ENCODE measurements at places on chromosomes 12 and 14.

DNA sequence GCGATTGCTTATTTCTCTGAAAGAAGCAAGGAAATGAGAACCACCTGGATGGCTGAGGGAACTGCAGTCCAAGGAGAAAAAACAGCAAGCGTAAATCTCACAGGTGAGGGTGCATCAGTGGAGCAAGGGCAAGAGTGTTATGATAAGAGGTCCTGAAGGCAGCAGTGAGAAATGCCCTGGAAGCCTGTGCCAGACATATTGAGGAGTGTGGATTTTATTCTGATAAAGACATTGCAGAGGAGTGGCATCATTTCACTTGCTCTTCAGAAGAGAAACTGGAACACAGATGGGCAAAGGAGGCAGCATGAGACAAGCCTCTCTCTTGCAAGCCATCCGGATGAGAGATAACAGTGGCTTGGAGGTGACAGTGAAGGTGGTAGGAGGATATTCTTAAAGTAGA, 78.5 kb downstream of the PDE3A start:
- no peak overlapping the region for H3K27ac ChIP-seq
- no peaks in the 10 kb centered on the region for H3K27me3 ChIP-seq
- H3K36me3 ChIP-seq: no peaks in the 10 kb centered on the region

- no peak overlapping the region for H3K4me3 ChIP-seq
- H3K27ac ChIP-seq: no peak overlapping the region
- peaks cover 8% of the 10 kb centered on the region for H3K36me3 ChIP-seq
- no peaks in the 10 kb centered on the region for H3K27me3 ChIP-seq
- peaks cover 32% of the 10 kb centered on the region for H3K4me1 ChIP-seq
Observed at GRCh38 chr14:92033906-92034687, 5.8 kb downstream of the TRIP11 start.

DNA sequence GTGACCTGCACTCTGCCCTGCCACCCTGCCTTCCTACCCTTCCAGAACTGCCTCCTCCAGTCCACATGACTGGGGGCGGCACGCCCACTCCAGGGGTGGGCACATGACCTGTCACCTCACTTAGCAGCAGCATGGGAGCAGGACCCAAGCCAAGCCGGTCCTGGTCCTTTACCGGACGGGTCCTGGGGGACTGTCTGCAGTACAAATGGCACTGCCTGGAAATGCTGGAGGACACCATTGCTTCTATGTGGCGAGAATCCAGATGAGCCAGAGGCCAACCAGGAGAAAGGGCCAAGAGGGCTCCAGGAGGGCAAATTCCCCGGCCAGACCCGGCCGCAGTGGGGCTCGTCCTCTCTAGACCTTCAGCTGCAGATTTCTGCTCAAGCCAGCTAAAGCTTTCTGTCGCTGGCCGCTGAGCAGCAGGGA, 33.1 kb downstream of the ITPK1 start:
- H3K4me3 ChIP-seq: no peak overlapping the region
- H3K36me3 ChIP-seq: no peaks in the 10 kb centered on the region
- H3K27ac ChIP-seq: no peak overlapping the region
- no peak for DNase-seq
- no peaks in the 10 kb centered on the region for H3K27me3 ChIP-seq
- H3K4me1 ChIP-seq: peaks cover 22% of the 10 kb centered on the region

DNA sequence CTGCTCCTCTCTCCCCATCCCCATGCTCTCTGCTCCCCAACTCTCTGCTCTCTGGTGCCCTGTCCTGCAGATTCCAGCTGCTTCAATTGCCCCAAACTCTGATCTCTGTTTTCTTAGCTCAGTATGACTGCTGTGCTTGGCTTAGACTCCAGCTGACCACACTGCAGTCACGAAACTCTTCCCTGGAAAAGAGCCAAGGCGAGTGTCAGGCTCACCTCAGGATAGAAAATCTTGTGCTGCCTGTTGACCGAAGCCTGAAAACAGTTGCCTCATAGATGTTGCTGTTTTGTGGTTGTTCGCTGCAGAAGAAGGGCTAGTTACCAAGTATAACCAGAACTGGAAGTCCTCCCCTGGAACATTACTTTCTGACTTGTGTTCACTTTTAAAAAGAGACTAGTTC, 6.7 kb upstream of the STON2 start:
- H3K4me3 ChIP-seq: no peak overlapping the region
- peaks cover 5% of the 10 kb centered on the region for H3K27me3 ChIP-seq
- no peaks in the 10 kb centered on the region for H3K36me3 ChIP-seq
- H3K27ac ChIP-seq: no peak overlapping the region
- DNase-seq: no peak

DNA sequence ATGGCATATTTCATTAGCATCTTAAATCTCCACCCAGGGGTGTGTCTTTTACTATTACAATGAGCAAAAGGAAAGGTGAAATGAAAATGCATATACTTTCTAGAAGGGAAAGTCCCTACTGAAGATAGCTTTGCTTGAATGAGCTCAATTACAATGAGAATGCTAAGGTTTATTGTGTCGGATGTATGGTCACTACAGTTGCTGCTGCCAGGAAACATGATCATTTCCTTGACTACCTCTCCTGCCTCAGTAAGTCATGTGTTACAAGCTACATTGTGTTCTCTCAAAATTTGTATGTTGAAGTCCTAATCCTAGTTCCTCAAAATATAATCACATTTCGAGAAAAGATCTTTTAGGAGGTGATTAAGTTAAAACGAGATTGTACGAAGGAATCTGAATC, 322.2 kb downstream of the MDGA2 start:
- no peaks in the 10 kb centered on the region for H3K36me3 ChIP-seq
- H3K4me3 ChIP-seq: no peak overlapping the region
- H3K27me3 ChIP-seq: no peaks in the 10 kb centered on the region

- peaks cover 2% of the 10 kb centered on the region for H3K27me3 ChIP-seq
- H3K4me1 ChIP-seq: no peaks in the 10 kb centered on the region
- no peak for DNase-seq
- H3K36me3 ChIP-seq: no peaks in the 10 kb centered on the region
- no peak overlapping the region for H3K27ac ChIP-seq
- H3K4me3 ChIP-seq: no peak overlapping the region
Observed at GRCh38 chr12:5514016-5514415, 82.1 kb downstream of the NTF3 start.

DNA sequence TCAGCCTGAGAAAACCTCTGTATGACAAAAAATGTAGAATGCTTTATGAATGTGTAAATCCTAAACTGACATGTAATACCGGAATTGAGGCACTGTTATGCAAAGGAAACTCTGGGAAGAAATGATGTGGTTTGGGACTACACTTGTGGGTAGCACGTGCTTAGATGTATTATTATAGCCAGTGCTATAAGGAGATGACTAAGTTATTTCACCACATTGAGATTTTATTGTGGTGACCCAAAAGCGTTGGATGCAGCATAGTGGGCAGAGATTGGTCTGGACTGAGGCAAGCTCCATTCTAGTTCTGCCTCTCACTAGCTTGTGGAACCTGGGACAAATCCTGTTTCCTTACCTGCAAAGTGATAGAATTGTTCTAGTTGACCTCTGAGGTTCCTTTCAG, 172.2 kb downstream of the SNAPC1 start:
- DNase-seq: no peak
- no peaks in the 10 kb centered on the region for H3K4me1 ChIP-seq
- H3K27me3 ChIP-seq: peaks cover 8% of the 10 kb centered on the region
- H3K36me3 ChIP-seq: no peaks in the 10 kb centered on the region
- H3K27ac ChIP-seq: no peak overlapping the region

- peaks cover 9% of the 10 kb centered on the region for H3K27me3 ChIP-seq
- H3K4me1 ChIP-seq: no peaks in the 10 kb centered on the region
- H3K36me3 ChIP-seq: no peaks in the 10 kb centered on the region
- H3K4me3 ChIP-seq: no peak overlapping the region
Observed at GRCh38 chr14:37903343-37904191, 304.1 kb upstream of the SSTR1 start.

DNA sequence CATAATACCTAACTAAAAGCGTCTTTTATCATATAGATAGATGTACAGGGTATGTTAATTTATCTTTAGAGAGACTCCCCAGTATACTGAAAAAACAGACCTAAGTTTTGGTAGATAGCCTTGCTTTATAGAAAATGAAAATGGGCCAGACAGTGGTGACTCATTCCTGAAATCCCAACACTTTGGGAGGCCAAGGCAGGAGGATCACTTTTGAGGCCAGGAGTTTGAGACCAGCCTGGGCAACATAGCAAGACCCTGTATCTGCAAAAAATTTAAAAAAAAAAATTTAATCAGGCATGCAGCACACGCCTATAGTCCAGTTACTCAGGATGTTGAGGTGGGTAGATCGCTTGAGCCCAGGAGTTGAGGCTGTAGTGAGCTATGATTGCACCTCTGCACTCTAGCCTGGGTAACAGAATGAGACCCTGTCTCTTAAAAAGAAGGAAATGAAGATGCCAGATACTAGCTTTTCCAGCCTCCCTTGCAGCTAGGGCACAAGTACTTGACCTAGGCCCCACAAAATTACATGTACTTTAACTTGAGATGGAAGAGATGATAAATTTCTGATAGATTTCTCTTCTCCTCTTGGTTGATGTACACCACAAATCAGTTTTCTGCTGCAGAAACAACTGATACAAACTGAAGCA, 17.1 kb downstream of the RAP1B start:
- peaks cover 63% of the 10 kb centered on the region for H3K36me3 ChIP-seq
- H3K27ac ChIP-seq: no peak overlapping the region
- DNase-seq: no peak
- H3K4me1 ChIP-seq: peaks cover 72% of the 10 kb centered on the region
- no peaks in the 10 kb centered on the region for H3K27me3 ChIP-seq

DNA sequence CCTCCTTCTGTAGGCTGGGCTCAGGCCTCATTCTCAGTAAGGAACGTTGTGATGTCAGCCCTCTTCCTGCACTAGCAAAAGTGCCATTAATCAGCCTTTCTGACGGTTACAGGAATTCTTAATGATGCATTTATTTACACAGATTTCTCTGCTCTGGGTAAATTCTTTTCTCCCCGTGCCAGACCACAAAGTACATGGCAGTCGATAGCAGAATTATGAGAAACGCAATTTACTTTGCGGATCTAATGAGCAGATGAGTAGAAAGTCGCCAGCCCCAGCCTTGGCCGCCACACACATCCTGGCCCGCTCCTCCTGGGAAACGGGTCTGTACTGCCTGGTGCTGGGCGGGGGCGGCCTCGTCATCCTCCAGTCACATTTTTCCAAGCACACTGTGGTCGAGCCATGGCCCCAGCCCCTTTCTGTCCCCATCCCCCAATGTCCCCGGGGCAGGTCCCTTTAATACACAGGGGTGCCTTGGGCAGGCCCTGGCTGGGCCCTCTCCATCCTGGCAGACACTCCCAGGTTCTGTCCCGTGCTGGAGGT, 25.9 kb downstream of the NOC4L start:
- no peak overlapping the region for H3K4me3 ChIP-seq
- DNase-seq: no peak
- H3K4me1 ChIP-seq: peaks cover 8% of the 10 kb centered on the region
- peaks cover 3% of the 10 kb centered on the region for H3K27me3 ChIP-seq

GRCh38 chr12:40015345-40015744, 90.5 kb downstream of the SLC2A13 start:
- no peak for DNase-seq
- H3K36me3 ChIP-seq: no peaks in the 10 kb centered on the region

DNA sequence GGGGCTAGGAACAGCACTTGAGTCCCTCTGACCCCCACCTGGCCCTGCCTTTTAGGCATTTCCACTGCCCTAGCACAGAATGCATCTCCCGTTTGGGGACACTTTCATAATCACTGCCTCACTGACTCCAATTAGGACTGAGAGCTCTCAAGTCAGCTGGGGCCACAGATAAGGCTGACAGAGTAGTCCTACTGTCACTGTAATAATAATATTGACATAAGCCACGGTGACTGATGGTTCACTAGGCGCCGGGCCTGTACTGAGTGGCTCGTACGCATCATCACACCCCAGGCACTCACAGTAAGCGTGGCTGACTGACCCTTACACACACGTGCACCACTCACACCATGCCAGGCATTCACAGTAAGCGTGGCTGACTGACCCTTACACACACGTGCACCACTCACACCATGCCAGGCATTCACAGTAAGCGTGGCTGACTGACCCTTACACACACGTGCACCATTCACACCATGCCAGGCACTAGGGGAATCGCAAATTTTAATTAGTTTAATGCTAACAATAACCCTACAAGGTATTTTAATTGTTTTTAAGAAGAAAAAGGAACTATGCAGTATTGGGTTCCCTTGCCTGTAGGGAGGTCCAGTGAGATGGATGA, 87.7 kb downstream of the CHGA start:
- peaks cover 12% of the 10 kb centered on the region for H3K4me1 ChIP-seq
- no peaks in the 10 kb centered on the region for H3K27me3 ChIP-seq
- H3K27ac ChIP-seq: no peak overlapping the region
- no peak overlapping the region for H3K4me3 ChIP-seq
- H3K36me3 ChIP-seq: no peaks in the 10 kb centered on the region
- no peak for DNase-seq

DNA sequence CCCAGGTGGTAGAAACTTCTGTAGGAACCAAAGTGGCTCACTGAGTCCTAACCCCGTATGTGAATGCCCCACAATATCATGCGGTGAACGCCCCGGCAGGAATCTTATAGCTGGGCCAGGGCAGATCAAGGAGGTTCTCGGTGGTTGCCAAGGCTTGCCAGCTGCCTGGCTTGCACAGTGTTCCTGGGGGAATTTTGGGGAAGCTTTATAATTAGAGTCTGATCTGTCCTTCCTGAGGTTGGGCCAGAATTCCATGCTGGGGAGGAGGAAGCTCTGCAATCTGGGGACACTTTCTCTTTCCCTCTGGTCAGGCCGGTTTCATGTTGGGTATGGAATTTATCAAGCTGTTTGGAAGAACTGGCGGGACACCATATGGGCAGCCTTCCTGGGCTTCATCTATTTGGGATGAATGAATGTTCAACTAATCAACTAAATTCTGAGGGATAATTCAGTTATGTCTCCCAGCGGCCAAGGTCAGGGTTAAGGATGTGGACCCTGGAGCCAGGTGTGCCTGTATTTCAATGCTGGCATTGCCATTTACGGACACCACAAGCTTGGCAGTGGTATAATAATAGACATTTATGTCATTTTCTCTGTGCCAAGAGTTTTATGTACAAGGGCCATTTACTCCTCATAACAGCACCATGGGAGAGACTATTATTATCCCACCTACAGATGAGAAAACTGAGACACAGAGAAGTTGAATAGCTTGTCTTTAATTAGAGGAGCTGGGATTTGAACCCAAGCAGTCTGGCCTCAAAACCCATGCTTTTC, 54.3 kb downstream of the SVOP start:
- no peak for DNase-seq
- H3K4me3 ChIP-seq: no peak overlapping the region
- H3K36me3 ChIP-seq: no peaks in the 10 kb centered on the region

GRCh38 chr12:1289371-1290155, 298.5 kb downstream of the ERC1 start:
- no peaks in the 10 kb centered on the region for H3K4me1 ChIP-seq
- no peak for DNase-seq
- H3K27me3 ChIP-seq: no peaks in the 10 kb centered on the region
- H3K27ac ChIP-seq: no peak overlapping the region
- H3K4me3 ChIP-seq: no peak overlapping the region
- H3K36me3 ChIP-seq: peaks cover 4% of the 10 kb centered on the region

GRCh38 chr12:21296751-21297406, 37.8 kb downstream of the SLCO1A2 start:
- no peaks in the 10 kb centered on the region for H3K36me3 ChIP-seq
- H3K4me1 ChIP-seq: no peaks in the 10 kb centered on the region
